HT1080 (cell line): ENCODE measurements at places on chromosomes 2 and 18. TPM values are rescaled to one million over a fixed set of nuclear protein-coding genes. Genes with fewer than 3 reads are reported as not detected.

ZBTB14 gene
- 9.8 and 10.2 TPM in 2 replicates for total RNA-seq

- no peak for DNase-seq
These were observed 96.2 kb upstream of the EPAS1 start for GRCh38 chr2:46200861-46201605.

DNA sequence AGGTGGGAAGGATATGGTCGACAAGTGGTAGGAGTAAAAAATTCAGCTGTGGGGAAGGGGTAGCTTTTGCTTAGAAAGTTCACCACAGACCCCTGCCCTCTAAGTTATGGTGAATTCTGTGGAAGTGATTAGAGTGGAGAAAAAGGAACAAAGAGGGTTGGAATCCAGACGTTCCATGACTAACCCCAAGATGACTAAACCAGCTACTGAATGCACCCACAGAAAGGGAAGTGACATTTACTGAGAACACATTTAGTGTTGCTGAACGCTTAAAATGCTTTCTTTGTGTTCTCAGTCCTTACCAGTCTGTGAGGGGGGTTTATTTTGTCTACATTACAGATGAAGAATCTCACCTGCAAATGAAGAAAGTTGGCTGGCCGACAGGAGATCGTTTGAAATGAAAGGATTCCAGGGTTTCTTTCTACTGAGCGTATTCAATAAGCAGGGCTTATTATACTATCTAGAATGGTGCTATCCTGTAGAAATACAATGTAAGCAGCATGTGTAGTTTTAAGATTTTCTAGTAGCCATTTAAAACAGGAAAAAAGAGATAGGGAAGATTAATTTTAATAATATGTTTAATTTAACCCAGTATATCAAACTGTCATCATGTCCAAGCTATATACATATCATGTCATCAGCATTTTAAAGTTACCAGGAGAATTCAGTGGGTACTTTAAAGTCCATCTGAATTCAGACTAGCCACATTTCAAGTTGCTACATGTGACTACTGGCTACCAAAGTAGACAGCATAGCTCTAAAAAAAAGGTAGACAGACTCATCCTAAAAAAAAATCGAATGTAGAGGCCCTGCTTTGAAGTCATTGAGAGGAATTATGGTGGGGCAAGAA, 60.1 kb downstream of the LIMS1 start:
- peak; percentile 97 for DNase-seq

DNA sequence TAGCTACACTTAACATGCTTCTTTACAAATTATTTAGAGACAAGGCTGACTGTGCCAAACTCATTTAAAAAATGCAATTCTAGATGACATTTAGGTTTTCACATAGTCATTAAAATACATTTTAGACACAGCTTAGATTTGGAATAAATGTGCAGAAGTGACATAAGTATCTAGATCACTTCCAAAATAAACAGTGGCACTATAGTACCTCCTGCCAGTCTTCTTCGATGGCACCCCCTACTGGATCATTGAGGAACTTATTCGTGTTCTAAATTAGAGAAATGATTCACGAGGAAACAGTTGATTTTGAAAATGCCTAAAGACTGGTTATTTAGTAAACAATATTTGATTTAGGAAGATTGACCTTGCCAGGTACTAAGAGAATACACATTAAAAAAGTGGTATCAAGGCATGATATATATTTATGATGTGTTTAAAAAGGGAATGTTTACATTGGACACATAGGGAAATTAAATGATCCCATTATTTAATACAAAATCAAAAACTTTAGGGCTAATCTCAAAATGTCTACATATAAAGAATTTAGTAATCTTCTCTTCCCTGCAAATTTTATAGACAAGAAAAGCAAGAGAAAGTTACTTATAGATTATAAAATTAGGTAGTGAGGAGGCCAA, 323.9 kb downstream of the XIRP2 start:
- DNase-seq: peak; percentile 45
